Stimulated activated CD4-positive, alpha-beta T cell treated with anti-CD3 and anti-CD28 coated beads, Interleukin-1b, Interleukin-23, amount 100 ng/mL, for 24 hours (primary cell): ENCODE measurements at places on chromosomes 12 and 14.

DNA sequence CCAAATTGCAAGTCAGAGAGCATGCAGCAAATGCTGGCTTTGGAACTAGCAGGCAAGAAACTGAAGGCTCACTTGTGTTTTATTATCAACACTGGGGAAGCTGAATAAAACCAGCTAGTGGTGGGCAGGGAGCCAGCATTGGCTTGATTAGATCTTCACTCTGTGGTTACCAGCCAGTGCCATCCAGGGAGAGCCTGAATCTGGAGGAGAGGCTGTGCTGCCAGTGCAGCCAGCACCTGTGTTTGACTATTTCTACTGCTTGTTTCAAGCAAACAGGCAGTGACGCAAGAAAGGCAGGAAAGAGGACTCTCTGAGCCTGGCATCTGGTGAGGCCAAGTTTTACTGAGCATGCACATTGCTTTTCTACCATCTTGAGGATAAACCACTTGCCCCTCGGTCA lies 247.0 kb downstream of the PHLDA1 start:
- no peak for DNase-seq

DNA sequence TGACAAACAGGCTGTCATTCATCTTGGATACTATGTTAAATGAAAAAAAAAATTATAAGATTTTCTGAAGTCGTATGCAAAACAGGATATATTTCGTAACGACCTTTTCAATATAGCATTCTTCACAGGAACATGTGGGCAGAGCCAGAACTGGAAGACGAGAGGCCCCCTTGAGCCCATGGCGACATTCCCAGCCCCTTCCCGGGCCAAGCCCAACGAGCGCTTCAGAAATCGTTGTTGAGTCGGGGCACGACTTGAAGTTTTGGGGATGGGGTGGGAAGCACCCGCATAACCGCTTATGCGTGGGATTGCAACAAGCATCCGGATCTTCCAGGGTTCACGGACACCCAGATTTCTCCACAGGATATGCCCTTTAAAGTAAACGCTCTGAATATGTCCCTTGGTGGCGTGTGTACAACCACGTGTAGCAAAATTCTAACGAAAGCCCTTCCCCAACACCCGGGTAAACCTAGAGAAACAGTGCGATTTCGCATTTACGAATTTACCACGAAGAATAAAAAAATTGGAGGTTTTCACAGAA lies 736 bp downstream of the C14orf39 start:
- no peak for DNase-seq

- no peak for DNase-seq
Observed at GRCh38 chr14:50344876-50345563, 32.9 kb downstream of the DMAC2L start.

GRCh38 chr12:132133952-132134652 lies 10.0 kb downstream of the DDX51 start:
- DNase-seq, result no peak

GRCh38 chr14:53955229-53955556 lies 1.4 kb downstream of the BMP4 start:
- DNase-seq, result no peak

DNA sequence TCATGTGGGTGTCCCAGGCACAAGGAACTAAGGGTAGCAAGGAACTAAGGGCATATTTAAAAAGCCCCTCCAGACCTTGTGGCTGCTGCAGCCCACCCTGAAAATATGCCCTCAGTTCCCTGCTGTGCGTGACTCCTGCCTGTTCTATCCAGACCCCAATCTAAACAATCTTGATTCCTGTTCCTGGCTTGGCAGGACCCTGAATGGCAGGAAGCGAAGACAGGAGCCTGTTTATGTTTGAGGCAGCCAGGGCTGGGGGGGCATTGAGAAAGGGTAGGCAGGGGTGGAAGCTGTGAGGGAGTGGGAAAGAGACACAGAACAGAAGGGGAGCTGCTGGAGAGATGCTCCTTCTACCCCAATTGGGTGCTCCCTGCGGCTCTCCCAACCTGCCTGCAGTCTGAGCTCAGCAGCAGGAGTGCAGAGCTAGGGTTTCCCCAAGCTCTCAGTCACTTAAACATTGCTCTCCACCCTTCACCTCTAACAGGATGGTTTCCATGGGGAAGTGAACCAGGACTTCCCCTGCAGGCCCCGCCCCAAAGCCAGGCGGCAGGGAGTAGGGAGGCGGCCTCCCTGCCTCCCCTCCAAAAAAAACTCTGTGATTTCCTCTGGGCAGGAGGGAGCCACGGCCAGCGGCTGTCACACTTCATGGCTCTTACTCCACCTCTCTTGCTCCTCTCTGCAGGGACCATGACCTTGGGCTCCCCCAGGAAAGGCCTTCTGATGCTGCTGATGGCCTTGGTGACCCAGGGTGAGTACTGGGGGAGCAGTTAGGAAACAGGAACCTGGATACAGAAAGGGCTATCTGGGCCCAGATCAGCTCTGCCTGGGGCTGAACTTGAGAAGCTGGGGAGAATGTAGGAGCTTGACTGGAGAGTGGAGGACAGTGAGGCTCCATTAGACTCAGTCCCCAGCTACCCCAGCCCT lies 4.7 kb downstream of the ACVRL1 start:
- DNase-seq, result no peak

- no peak for DNase-seq
Observed at GRCh38 chr14:37593511-37594237, 1.4 kb downstream of the FOXA1 start.

GRCh38 chr12:11497995-11498394 lies 102.6 kb upstream of the PRB2 start:
- DNase-seq, result no peak

DNA sequence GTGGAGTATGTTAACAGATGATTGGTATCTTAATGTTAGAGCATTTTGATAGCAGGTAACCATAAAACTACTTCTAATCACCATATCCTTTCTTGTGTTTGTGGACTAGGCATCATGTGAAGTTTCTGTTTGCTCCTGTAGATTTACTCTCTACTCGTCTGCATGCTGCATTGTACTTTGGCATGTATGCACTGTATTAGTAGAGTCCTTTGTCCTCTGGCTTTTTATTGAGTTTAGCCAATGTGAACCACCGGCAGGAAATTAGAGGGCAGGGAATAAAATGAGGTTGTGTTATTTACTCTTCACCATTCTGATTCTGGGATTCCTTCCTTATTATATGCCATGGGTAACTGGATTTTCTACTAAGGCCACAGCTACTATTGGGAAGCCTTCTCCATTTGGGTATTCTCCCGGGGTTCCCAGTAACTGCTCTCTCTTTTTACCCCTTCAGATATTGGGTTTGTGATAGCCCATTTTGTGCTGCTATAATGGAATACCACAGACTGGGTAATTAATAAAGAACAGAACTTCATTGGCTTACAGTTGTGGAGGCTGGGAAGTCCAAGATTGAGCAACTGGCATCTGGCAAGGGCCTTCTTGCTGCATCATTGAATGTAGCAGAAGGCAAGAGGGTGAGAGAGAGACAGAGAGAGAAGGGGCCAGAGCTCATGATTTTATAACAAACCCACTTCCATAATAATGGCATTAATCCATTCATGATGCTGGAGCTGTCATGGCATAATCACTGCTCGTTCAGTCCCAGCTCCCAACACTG lies 22.4 kb downstream of the FAM177A1 start:
- no peak for DNase-seq

DNA sequence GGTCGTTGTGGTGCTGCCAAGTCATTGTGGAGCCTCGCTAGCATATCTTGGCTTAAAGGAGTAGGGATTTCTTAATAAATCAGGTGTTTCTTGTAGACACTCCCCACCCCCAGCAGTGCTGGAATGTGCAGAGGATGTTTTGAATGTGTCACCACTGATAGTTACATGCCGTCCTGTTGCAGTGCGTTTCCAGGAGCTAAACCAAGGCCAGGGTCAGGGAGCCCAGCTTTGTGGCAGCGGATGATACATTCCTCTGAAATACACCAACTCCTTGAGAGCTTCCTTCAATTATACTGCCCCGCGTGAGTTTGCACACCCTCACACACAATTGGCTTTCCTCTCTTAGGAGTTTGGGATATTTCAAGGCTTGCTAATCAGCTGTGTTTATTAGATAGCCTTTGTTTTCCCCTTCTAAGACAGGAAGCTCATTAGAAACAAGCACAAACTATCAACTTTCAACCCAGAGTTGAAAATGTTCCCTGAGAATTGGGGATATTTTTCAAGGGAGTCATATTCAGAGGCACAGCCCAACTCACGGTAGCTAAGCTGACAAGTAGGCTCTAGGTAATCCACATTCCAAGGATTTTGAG lies 154.9 kb downstream of the C12orf75 start:
- no peak for DNase-seq

DNA sequence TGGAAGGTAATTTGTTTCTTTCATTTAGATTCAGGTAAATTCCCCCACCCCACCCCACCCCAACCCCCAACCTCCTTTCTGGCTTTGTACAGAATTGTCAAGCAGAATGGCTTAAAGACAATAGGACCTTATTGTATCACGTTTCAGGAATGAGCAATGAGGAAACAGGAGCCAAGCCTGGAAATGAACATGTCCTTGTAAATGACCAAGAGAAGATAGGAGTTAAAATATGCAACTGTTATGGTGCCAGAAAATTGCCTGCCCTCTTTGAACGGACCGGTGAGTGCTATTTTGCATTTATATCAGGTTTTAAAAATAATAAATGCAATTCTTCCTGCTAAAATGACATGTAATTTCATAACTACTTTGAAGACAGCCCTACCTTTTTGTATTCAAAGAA lies 141.6 kb upstream of the PELI2 start:
- DNase-seq, result no peak
